Fibroblast of lung (primary cell): ENCODE measurements at places on chromosomes 1 and 21. TPM values are rescaled to one million over a fixed set of nuclear protein-coding genes. Genes with fewer than 3 reads are reported as not detected.
A peak's percentile ranks its signal among the peaks of the same experiment; 100 is the strongest.

DNA sequence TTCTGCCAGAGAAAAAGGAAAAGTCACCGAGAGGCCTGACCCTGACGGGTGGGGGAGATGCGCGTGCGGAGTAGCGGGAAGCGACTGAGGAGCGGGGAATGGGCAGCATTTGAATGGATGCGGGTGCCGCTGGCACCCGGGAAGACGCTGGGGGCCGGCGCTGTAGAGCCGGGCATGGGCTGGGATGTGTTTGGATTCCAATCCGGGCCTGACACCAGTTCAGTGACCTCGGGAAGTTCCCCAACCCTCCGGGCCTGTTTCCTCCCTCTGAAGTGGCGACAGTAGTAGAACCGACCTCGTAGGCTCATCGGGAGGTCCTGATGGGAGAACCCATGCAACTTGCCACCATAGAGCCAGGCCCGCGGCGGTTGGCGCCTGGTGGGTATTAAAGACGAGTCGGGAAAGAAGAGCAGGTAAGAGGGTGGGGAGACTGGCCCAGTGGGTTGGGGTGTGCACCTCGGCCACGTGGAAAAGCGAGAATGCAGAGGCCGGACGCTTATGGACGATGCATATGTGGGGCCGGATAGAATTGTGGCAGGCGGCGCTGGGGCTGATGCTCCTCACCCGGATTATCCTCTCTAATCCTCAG, 642 bp upstream of the SLC16A1 start:
- DNase-seq: no peak

GRCh38 chr21:32131164-32131563, 147.7 kb downstream of the MIS18A start:
- no peak for DNase-seq

The TMEM125 gene
- 0.03 TPM in 1 of 2 replicates, not detected in the other for polyA plus RNA-seq

- DNase-seq: no peak
Observed at GRCh38 chr1:205208811-205209210, 2.7 kb downstream of the DSTYK start.

DNA sequence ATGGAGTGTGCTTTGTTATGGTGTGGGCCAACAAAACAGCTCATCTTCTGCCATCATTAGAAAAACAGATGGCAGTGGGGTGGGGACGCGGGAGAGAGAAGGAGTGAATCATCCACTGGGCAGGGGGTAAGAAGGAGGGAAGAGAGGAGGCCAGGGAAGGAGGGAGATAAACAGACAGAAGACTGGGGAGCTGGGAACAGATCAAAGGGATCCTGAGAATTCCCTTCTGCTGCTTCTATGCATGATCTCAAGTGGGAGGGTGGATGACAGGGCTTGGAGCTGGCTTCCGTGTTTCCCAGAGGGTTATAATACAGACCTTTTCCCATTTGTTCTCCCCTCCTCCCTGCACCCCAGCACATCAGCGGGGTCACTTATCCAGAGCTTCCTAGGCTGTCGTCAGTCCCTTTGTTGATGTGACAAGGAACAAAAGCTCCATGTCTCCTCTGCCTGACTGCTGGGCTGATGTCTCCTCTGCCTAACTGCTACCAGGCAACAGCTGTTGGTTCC, 338.6 kb downstream of the PAPPA2 start:
- peak; percentile 3 for DNase-seq

- DNase-seq: no peak
Observed at GRCh38 chr21:14451546-14451945, 68.6 kb upstream of the HSPA13 start.
